ENCODE measurements at places on chromosomes 5 and 9.

DNA sequence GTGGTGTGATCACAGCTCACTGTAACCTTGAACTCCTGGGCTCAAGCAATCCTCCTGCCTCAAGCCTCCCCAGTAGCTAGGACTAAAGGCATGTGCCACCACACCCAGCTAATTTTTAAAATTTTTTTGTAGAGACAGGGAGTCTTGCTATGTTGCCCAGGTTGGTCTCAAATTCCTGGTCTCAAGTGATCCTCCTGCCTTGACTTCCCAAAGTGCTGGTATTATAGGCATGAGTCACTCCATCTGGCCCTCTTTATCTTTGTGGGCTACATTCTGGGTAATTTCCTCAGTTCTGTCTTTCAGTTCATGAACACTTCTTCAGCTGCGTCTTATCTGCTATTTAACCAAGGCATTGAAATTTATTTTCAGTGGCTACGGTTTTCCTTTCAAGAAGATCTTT, 196.6 kb upstream of the IER5L start:
- no peak for DNase-seq

- no peak for DNase-seq
Observed at GRCh38 chr9:134994926-134995791, 77.4 kb upstream of the FCN1 start.

- DNase-seq, result no peak
Observed at GRCh38 chr9:111161015-111161415, 122.7 kb upstream of the LPAR1 start.

- DNase-seq, result no peak
Observed at GRCh38 chr5:54234304-54234933, 76.0 kb downstream of the ARL15 start.

DNA sequence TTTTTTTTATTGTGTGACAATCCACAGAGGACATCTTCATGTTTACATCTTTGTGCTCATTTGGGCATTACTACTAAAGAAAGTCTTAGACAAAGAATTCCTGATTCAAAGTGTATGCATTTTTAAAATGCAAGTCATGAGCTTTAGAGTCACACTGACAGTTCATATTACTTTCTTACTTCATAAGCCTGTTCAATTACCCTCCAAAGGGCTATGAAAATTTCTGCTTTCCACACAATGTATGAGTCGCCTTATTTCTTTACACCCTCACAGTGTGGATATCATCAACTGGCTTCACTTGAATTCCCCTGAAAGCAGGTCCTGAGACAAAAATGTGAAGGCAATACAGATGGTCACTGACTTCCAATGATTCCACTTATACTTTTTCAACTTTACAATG, 280.4 kb upstream of the PTGER4 start:
- no peak for DNase-seq
